ENCODE measurements at places on chromosomes 6 and 20. TPM values are rescaled to one million over a fixed set of nuclear protein-coding genes. Genes with fewer than 3 reads are reported as not detected.
A peak's percentile ranks its signal among the peaks of the same experiment; 100 is the strongest.

Gene BMP7
- total RNA-seq: 5.1 TPM

Gene CNBD2
- total RNA-seq: 4.0 TPM

Gene CDSN
- total RNA-seq: not detected

Gene EFCAB8
- total RNA-seq: not detected

Gene BTN1A1
- not detected for total RNA-seq

Gene ERVFRD-1
- 0.32 TPM for total RNA-seq

Gene NNAT
- total RNA-seq: 7.4 TPM

Gene CCN6
- not detected for total RNA-seq

- DNase-seq: no peak
These were observed 5.4 kb downstream of the LY86 start for GRCh38 chr6:6593867-6594468.

- DNase-seq: no peak
These were observed 1.5 kb upstream of the MSH5 start for GRCh38 chr6:31737991-31738979.

DNA sequence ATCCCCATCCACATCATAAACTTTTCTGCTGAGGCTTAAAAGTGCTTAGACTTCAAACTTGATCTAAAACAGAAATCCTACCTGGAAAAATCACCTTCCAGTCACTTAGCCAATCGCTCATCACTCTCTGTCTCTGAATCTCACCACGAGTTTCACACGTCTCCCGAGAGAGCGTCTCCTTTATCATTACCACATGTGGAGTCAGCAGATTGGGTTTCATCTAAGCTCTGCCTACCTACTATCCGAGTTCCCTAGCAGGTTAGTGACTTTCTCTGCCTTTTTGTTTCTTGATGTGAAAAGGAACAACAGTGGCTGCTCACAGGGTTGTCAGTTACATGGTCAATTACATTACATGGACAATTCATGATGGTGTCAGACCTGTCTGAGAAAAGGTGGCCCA, 286.2 kb downstream of the ESR1 start:
- DNase-seq: no peak

DNA sequence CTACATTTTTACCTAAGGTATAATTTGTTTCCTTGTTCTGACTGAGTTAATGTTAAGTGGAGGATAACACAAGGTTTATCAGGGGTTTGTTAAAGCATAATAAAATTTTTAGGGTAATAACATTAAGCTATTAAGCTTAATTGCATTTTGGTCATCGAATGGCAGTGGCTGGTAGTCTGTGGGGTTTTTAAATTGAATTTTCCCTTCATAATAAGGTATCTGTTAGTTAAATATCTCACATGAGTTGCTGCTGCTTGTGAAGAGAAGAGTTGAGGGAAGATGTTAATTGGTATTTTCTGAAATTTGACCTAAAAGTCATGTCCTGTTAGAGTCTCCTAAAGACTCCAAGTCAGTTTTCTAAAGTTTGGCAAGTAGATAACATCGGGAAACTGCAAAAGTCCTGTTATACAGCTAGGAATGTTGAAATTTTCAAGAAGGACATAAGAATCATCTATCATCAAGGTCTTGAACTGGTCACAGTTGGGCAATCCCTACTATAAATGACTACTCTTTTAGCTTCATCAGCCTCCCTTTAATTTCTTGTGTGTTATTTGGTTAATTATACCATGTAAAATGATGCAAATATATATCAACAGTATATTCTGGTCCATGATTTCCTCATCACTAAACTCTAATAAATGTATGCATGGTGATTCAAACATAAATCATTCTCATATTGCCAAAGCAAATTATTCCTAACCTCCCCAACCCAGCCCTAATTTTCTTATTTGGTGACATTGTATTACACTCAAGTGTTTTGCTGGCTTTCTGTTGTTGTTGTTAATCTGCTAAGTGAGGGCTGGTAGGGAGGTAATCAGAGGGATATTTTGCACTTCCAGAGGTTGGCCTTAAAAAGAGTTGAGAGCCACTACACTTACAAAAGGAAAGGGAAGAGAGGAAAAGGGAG, 64.0 kb downstream of the MAP3K5 start:
- DNase-seq: no peak

DNA sequence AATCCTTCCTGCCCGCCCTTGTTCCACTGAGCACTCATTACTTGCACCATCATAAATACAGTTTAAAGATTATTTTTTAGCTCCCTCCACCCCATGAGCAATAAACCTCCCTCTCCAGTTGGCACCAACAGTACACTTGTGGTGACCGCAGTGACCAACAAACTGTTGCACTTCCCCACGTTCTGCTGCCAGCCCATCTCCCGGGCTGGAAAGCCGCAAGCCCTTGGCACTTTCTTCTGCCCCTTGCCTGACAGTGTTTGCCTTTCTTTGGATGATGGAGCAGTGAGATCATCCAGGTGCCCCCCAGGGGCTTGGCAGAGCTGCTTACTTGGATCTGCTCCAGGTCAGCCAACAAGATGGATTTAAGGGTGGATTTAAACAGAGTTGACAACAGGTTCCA, 21.6 kb downstream of the KCNB1 start:
- DNase-seq: no peak

GRCh38 chr6:170238741-170239565, 51.9 kb downstream of the DLL1 start:
- DNase-seq: no peak

DNA sequence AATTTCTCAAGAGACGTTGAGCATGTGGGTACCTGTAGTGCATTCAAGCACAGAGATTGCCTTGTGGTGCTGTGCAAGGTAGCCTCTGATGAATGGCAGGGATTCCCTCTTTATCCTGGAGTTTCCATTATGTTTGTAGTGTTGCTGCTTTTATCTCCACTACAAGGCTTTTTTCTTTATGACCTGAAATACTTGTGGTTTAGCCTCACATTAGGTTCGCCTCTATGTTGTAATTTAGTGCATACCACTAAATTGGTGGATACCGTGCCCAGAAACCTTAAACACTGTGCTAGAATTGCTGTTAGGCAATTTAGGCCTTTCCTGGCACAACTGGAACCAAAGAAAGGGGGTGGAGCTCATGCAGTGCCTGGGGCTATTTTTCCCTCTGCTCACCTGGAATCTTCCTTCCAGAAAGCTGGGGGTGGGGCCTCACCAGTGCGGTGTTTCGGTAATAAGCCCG, 76.8 kb downstream of the NCOA7 start:
- no peak for DNase-seq

GRCh38 chr6:72175916-72176315, 289.6 kb downstream of the RIMS1 start:
- DNase-seq: no peak

- DNase-seq: no peak
These were observed at the start of gene CALHM5 for GRCh38 chr6:116511424-116512110. Gene CALHM5 (plus strand): TSS chr6:116511639. CDS start chr6:116511697, 58 bp downstream.

GRCh38 chr6:6729971-6730370, 141.5 kb downstream of the LY86 start:
- no peak for DNase-seq

DNA sequence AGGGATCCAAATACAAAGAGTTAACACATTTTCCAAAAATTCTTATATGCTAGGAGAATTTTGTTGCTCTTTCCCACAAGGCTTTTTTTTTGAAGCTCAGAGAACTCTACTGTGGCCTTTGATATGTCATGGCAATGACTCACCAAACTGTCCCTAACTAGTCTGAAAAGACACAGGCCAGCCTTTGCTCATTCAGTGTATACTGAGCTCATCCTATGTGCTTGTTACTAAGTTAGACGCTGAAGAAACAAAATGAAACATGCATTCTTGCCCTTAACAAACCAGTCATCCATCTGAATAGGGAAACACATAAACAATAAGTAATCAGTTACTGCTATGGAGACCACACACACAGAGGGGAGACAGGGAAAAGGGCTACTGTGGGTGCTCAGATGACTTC, 291.8 kb downstream of the FOXC1 start:
- DNase-seq: no peak

GRCh38 chr20:2102585-2103460, 1.2 kb downstream of the STK35 start:
- DNase-seq: peak; percentile 47

- DNase-seq: no peak
These were observed 8.6 kb upstream of the SLC32A1 start for GRCh38 chr20:38715646-38716045.

- no peak for DNase-seq
These were observed 753.1 kb downstream of the MAFB start for GRCh38 chr20:39935901-39936300.

DNA sequence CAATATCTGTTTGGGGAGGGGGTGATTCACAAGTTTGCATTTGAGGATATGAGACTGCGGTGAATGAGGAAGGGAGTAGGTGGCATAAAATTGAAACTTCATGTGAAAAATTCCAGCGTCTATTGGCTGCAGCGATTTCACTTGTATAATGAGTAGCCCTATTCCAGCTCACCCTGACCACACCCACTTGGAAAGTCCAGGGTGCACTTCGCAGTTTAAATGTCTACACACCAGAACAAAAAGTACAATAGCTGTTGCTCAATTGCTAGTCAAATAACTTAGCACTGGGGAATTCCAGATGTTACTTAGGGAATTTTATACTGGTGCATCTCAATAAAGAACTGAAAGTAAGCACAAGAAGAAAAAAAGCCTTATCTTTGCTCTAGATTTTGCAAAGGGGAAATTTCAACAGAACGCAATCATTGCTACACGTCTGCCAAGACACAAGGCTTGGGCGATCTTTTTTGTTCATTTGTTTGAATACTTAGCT, 6.3 kb downstream of the TNFAIP3 start:
- no peak for DNase-seq

DNA sequence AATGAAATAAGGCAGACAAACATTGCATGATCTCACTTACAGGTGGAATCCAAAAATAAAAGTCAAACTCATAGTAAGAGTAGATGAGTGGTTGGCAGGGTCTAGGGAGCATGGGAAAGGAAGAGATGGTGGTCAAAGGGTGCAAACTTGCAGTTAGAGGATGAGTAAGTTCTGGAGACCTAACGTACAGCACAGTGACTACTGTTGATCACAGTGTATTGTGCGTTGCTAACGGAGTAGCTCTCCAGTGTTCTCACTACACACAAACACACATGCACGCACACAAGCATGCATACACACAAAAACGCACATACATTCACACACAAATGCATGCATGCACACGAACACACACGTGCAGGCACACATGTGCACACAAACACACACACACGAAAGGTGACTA, 54.9 kb downstream of the LY86 start:
- DNase-seq: no peak
